Regular cardiac myocyte (primary cell): ENCODE measurements at places on chromosomes 11 and 22. TPM values are rescaled to one million over a fixed set of nuclear protein-coding genes. Genes with fewer than 3 reads are reported as not detected.

The MUC2 gene
- not detected in 2 replicates for total RNA-seq

The ISX gene
- total RNA-seq, result not detected in 2 replicates

The SMC1B gene
- under 0.01 TPM in 1 of 2 replicates, not detected in the other for total RNA-seq

The PKP3 gene
- total RNA-seq, result 2.1 and 2.8 TPM in 2 replicates

The APOA5 gene
- under 0.01 TPM in 1 of 2 replicates, not detected in the other for total RNA-seq

The KRTAP5-7 gene
- not detected in 2 replicates for total RNA-seq

The SAA4 gene
- not detected in 2 replicates for total RNA-seq

The CCDC157 gene
- 1.1 and 1.7 TPM in 2 replicates for total RNA-seq

The AHNAK gene
- 320 and 463 TPM in 2 replicates for total RNA-seq

The PTGDR2 gene
- 0.19 and 2.3 TPM in 2 replicates for total RNA-seq

The EMID1 gene
- 0.28 TPM in 1 of 2 replicates, not detected in the other for total RNA-seq

The KDELR3 gene
- total RNA-seq, result 147 and 213 TPM in 2 replicates

The GPHA2 gene
- total RNA-seq, result not detected in 2 replicates

The DDT gene
- 127 and 135 TPM in 2 replicates for total RNA-seq

The MFNG gene
- total RNA-seq, result 0.28 and 0.58 TPM in 2 replicates

The SLC43A3 gene
- total RNA-seq, result 41.4 and 114 TPM in 2 replicates

The GSTT2B gene
- total RNA-seq, result 0.85 and 4.2 TPM in 2 replicates

The GGTLC2 gene
- total RNA-seq, result not detected in 2 replicates
